ENCODE measurements at places on chromosomes 5 and 9.

- no peak for DNase-seq
Measured at GRCh38 chr9:92300936-92301335, 7.4 kb upstream of the IARS1 start.

- no peak for DNase-seq
Measured at GRCh38 chr9:68947015-68947414, 66.9 kb downstream of the PRKACG start.

- DNase-seq: no peak
Measured at GRCh38 chr5:141919218-141920119, 4.2 kb upstream of the DELE1 start.

GRCh38 chr5:109669991-109670706 is 19.6 kb upstream of the MAN2A1 start:
- DNase-seq: no peak

GRCh38 chr5:2206293-2207108 is 323.8 kb upstream of the IRX4 start:
- DNase-seq: no peak

GRCh38 chr5:102375272-102375671 is 79.2 kb upstream of the SLCO4C1 start:
- no peak for DNase-seq

All from natural killer cell treated with Interleukin-12 subunit alpha and Interleukin-12 subunit beta and Interleukin-15 and Interleukin-18, amount 100 ng/mL, for 72 hours (primary cell).